ENCODE measurements at places on chromosomes 2 and 18.

GRCh38 chr18:46324087-46324955, 220.1 kb downstream of the HAUS1 start:
- DNase-seq = no peak

DNA sequence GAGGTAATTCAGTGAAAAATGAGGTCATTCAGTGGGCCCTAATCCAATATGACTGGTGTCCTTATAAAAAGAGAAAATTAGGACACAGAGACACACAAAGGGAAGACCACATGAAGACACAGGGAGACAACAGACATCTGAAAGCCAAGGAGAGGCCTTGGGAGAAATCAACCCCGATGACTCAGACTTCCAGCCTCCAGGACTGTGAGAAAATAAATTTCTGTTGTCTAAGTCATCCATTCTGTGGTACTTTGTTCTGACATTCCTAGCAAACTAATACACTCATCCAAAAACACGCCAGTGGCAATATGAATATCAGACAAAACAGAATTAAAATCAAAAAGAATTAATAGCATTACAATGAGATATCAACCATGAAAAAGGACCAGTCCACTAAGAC, 303.7 kb downstream of the SS18 start:
- DNase-seq = no peak

- DNase-seq = no peak
These were observed 753.9 kb upstream of the ZEB2 start for GRCh38 chr2:145273840-145274239.

DNA sequence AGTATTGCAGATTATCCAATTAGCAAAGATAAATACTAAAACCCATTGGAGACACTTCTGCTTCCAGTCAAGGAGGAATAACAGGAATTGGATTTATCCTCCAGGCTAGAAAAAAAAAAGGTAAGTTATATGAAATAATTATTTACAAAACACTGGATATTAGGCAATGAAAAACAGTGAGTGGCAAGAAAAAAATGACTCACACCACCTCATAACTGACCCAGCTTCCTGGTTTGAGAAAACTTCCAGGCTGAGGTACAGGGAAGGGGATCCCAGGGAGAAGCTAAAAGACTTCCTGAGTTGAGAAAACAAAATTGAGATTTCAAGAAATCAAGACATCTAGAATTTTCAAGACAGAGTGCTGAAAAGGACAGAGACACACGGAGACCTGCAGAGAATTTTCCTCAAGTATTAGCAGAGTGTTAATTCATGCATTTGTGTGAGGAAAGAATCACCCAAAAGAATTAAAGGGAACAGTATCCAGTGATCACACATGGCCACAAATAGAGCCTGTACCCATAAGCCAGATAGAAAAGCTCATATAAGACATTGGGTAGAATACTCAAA, 17.4 kb downstream of the SRD5A2 start:
- no peak for DNase-seq

GRCh38 chr2:182715121-182715891, 751 bp upstream of the DNAJC10 start:
- DNase-seq = no peak

DNA sequence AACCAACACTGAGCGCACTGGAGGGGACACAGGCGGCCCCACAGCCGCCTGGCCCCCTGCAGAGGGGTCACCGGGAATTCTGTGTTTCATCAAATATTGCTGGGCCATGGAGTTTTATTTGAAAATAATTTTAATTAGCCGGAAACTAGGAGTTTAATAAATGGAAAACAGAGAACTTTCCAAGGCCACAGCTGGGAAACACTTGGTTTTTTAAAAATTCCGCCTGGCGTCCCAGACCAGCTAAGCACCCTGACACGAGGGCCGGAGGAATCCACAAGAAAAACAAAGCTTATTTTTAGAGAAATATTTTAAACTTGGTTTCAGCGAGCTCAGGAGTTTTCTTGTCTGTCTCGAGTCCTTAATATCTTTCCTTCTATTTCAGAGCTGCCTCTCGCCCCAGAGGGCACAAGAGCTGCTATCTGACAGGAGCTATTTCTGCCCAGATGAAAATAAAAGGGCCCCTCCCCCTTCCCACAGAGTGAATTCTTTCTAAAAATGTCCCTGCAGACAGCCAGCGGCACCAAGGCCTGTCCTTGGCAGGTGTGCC, 8.2 kb downstream of the ZFP36L2 start:
- no peak for DNase-seq

GRCh38 chr2:237819231-237819630, 20.7 kb downstream of the RBM44 start:
- DNase-seq = no peak

DNA sequence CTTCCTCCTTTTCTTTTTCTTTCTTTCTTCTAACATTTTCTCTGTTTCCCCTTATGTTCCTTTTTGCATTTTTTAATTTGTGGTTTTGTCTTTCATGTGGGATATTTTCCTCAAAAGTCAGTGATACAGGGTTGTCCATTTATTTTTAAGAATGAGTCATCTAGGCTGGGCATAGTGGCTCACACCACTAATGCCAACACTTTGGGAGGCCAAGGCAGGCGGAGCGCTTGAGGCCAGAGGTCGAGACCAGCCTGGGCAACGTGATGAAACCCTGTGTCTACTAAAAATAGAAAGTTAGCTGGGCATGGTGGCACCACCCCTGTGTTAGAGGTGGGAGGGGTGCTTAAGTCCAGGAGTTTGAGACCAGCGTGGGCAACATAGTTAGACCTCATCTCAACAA, 35.8 kb downstream of the KATNAL2 start:
- no peak for DNase-seq

- no peak for DNase-seq
These were observed 125.0 kb downstream of the SPHKAP start for GRCh38 chr2:228056293-228057097.

- no peak for DNase-seq
These were observed 351.7 kb downstream of the RAD51AP2 start for GRCh38 chr2:17166506-17166905.

GRCh38 chr2:102520009-102520408, 47.0 kb downstream of the SLC9A4 start:
- no peak for DNase-seq

- DNase-seq = no peak
These were observed 183.7 kb downstream of the NRP2 start for GRCh38 chr2:205865905-205866441.

GRCh38 chr2:110770959-110771431, 38.6 kb downstream of the ACOXL start:
- no peak for DNase-seq

DNA sequence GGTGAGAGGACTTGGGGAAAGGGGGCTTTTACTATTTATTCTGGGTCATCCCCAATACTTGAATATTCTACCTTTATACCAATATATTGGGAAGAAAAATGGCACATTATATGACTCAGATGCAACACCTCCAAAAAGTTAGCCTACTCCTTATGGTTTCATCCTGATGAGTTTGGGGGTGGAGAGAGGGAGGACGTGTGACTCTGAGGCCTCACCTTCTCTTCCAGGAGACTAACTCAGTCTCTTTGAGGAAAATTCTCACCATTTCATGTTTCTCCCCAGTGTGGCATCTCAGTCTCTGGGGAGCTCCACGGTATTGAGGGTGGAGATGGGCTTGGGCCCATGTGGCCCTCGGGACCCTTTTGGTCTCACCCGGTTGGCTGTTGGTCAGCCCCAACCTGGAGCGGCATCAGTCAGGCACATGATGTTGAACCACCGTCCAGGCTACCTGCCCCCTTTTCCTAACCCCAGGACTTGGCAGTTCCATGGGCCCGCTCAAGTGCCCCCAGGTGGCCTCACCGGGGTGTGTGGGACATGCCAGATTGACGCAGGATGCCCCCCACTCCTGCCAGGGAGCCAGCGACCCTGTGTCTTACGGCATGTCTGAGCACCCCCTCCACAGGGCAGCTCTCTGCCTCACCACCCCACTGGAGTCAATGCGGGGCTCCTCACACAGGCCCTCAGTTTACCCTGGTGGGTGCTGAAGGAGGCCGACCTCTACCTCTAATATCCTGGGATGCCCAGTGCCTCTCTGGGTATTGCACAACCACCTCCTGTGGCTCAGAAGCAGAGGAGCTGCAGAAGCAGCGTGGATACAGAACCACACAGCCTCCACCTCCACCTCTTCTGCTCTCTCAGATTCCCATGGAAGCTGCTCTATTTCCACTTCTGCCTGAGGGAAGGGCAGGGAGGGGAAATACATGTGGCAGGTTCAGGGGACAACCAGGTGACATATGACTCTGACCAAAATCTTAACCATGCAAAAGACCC, 297.4 kb downstream of the EIPR1 start:
- no peak for DNase-seq

DNA sequence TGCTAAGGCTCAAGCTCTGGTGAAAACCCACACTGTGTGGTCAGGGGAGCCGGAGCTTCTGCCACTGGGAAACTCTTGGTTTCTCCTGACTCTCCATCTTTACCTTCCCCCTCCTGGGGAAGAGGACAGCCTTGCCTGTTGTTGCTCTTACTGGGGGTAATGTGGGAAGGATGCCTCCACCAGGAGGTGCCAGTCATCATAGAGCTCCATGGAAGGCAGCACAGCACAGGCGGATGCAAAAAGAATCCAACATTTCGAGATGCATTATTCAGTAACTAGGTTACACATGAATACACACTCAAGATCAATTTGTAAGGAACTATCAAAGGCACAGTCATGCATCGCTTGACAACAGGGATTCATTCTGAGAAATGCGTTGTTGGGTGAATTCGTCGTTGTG, 322.6 kb downstream of the AFF3 start:
- DNase-seq = no peak

GRCh38 chr2:135947483-135947882, 37.9 kb downstream of the DARS1 start:
- DNase-seq = no peak

DNA sequence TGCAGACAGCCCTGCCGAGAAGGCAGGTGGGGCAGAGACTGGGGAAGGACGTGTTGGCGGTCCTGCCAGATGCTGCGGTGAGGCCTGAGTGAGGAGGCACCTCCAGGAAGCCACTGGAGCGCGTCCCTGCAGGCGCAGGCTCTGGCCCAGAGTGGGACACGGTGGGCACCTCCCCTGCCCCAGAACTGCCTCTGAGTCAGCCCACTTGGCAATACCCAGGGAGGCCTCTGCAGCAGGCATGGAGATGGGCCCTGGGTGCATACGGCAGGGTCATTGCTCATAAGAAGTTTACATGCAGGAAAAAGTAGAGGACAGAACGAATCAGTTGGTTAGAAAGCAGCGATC, 195.9 kb downstream of the TFCP2L1 start:
- no peak for DNase-seq

GRCh38 chr2:16069663-16069932, 129.2 kb downstream of the MYCN start:
- DNase-seq = no peak

GRCh38 chr2:172084395-172084644, 987 bp upstream of the DLX1 start:
- DNase-seq = no peak

DNA sequence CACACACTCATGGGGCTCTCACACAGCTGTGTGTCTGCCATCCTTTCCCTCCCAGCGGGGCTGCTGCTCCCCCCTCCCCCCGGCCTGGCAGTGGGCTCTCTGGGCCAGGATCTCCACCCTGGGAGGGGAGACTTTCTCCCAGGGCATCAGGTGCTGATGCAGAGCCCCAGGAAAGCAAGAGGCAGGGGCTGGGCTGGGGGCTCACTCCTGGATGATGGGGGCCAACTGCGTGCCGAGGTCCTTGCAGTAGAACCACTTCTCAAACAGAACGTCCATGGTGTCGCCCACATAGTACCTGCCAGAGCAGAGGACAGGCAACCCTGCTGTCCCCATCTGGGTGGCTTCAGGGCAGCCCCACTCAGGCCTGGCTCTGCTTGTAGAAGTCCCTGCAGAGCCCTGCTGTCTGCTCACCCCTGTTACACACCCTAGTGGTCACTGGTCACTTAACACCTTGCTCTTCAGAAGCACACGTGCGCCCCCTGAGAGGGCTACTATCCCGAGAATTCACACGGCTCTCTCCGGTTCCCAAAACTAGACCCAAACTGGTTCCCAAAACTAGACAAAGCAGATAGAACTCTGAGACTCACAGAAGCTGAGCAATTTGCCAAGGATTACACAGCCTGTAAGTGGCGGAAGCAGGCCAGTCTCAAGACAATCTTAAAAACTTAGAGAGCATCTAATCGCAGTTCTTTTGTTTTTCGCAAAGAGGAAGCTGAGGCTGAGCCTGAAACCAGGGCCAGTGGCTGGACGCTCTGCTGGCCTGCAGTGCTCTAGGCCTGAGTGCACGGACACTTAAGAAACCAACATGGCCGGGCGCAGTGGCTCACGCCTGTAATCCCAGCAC, 6.6 kb upstream of the OXER1 start:
- no peak for DNase-seq

- no peak for DNase-seq
These were observed 6.3 kb downstream of the TNFAIP6 start for GRCh38 chr2:151363709-151364108.

Measured in stimulated activated CD8-positive, alpha-beta memory T cell treated with anti-CD3 and anti-CD28 coated beads, Interleukin-4, amount 100 ng/mL, for 4 hours (primary cell).